ENCODE measurements at places on chromosomes 5 and 9.

GRCh38 chr5:67193439-67193807, 3.2 kb downstream of the CD180 start:
- no peak for DNase-seq

- no peak for DNase-seq
Measured at GRCh38 chr5:16888694-16889124, 47.4 kb downstream of the MYO10 start.

DNA sequence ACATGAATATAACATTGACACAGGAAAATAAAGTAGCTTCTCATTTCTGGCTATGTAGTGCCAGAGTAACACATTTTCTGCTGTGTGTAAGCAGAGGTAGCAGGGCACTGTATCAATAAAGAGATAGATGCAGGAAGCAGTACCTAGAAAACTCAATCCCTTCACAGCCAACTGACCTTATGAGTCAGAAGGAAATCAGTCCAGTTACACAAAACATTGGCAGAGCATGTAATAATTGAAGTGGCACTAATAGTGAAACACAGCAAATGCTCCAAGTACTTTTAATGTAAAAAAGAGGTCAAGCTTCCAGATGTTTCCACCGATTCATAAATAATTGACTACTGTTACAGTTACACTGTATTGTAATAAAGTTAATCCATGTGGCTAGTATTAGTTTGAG, 706.6 kb downstream of the EFNA5 start:
- DNase-seq, result no peak

GRCh38 chr9:6428940-6429889, 16.2 kb downstream of the UHRF2 start:
- no peak for DNase-seq

GRCh38 chr9:87873607-87874303, 8.9 kb upstream of the SPATA31E1 start:
- DNase-seq, result no peak

GRCh38 chr5:176620333-176620981, 9.9 kb downstream of the SNCB start:
- DNase-seq, result no peak

DNA sequence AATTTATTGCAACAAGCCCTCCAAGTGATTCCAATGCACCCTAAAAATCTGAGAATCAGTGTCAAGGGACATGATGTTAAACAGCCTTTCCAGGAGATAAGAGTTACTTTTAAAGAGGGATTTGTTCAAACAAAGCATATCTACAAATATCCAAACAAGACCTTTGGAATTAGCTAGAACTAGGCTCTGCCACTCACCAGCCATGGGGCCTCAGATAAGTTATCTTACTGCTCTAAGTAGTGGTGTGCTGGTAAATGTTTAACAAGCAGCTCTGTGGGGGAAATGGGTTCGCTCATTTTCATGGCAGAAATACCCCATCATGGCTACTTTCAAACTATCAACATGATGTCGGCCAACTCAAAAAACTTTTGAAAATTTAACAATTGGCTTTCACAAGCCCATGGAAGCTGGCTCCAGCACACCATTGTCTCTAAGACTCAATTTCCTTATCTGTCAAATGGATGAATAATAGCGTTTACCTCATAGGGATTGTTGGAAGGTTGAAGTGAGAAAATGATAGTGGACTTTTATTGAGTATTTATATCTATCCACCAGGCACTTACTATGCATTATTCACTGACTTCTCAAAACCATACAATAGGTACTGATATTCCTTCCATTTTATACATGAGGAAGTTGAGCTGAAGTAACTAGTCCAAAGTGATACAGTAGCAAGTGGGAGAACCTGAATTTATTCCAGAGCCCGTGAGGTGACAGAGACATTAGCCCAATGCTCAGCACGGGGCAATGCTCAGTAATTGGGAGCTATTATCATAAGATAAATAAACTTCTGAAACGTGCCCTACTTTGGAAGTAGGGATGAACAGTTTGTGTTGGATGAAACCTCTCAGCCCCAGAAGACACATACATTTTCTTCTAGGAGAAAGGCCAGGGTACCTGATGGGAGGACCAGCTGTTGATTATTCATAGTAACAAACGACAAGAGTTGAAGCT, 43.2 kb downstream of the SH3RF2 start:
- no peak for DNase-seq

DNA sequence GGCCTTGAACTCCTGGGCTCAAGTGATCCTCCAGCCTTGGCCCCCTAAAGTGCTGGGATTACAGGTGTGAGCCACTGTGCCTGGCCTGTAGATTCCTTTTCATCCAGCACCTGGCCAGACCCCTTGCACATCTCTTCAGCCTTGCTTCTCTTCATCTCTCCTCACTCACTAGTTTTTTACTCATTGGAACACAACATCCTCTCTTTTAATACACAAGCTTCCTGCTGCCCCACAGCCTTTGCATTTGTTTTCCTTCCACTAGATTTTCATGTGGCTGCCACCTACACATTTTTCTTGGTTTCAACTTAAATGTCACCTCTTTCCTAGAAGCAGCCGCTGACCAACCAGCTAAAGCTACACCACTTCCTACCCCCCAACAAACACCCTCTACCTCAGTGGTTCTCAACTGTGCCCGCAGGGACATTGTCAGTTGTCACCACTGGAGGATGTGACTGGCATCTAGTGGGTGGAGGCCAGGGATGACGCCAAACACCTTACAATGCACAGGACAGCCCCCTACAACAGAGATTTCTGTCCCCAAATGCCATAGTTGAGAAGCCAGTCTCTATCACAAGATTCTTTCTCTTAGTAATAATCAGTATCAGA, 33.7 kb downstream of the HAVCR1 start:
- no peak for DNase-seq

DNA sequence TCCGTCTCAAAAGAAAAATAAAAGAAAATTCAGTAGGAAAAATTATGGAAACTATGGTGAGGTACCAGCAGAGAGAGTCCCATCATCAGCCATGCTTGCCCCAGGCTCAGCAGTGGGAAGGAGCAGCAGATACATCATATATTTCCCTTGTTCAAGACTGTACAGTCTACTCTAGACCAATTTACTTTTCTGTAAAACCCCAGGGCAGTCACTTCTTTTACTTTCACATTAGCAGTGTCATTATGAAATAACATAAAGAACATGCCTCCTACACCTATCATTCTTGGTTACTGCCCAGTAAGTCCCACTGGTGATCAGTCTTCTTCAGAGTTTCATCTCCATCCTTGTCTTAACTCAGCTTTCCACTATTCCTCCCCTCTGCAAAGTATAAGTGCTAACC, 1145.0 kb downstream of the MAT2B start:
- no peak for DNase-seq

GRCh38 chr9:123337971-123338370, 18.0 kb upstream of the CRB2 start:
- no peak for DNase-seq

DNA sequence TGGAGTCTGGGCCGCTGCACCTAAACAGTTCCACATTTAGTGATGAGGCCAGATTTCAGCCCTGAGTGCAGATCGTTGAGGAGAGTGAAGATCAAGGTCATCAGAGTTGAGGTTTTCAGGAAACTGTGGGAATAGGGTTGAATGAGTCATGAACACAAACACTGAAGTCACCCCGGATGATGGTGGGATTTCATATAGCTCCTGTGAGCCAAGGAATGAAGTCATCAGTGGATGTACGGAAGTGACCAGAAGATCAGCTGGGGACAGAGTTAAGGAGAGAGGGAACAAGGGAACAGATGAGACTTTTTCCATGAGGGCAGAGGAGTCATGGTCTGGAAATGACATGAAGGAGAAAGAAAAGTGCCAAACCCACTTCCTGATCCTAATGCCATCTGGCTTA, 36.5 kb downstream of the PALM2AKAP2 start:
- DNase-seq, result peak; percentile 69

DNA sequence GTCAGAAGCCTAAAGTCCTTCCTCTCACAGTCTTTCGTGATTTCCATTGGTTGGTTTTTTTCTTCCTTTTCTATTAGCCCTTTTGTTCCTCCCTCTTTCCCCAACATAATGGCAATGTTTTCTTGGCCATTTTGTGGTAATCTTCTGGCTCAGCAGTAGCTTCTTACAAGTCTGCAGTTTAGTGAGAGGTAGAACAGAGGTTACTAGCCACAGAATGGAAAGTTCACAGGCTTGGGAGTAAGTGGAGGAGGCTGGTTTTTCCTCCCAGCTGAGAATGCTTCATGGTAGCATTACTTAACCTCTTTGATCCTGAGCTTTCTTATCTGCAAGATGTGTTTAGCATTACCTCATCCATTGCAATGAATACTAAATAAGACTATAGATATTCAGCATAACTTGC, 346.9 kb downstream of the NFIB start:
- DNase-seq, result no peak

DNA sequence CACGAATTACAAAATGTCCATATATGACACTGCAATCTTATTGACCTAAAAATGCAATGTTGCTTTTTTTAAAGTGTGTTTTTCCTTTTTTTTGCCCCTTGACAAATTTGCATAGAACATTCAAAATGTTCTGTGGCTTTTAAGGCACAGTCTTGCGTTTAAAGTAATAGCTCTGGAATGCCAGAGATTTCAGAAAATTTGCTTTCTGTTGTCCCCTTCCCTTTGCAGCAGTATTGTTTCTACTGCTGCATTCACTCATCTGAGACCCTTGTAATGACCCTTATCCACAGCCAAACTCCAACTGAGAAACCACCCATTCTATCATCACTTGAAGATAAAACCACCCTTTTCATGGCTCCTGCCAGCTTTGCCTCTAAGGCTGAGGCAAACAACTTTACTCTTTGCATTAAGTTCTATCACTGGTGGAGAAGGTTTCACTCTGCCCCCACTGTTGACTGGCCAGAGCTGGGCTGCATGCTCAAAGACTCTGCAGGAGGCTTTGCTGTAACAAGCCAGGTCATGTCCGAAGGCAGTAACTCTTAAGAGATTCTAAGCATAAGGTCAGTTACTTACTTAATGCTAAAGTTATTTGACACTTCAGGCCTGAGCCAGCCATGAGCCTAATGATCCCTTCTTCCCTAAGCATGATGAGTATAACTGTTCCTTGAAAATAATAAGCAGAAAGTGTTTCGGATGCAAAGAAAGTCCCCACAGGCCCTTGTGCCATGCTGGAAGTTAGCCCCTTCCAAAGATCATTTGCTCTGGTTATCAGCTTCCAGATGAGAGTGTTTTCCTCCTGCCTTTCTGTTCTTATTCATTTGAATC, 101.9 kb downstream of the CD180 start:
- no peak for DNase-seq

DNA sequence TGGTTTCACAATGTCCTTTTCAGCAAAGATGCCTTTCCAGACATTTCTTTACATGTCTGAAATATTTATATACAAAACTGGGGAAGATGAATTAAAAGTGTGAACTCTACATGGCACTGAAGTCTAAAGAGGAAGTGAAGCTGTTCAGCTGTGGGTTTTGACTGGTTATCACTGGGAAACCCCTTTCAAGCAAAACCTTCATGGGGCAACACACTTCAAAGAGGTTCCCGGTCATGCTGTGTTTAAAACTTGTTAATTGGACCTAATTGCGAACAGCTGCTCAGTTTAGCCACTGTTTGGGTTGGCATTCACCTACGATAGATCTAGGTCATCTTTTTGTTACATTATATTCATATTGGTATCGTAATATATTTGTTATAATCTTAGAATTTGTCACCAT, 20.0 kb upstream of the GDNF start:
- DNase-seq, result no peak

DNA sequence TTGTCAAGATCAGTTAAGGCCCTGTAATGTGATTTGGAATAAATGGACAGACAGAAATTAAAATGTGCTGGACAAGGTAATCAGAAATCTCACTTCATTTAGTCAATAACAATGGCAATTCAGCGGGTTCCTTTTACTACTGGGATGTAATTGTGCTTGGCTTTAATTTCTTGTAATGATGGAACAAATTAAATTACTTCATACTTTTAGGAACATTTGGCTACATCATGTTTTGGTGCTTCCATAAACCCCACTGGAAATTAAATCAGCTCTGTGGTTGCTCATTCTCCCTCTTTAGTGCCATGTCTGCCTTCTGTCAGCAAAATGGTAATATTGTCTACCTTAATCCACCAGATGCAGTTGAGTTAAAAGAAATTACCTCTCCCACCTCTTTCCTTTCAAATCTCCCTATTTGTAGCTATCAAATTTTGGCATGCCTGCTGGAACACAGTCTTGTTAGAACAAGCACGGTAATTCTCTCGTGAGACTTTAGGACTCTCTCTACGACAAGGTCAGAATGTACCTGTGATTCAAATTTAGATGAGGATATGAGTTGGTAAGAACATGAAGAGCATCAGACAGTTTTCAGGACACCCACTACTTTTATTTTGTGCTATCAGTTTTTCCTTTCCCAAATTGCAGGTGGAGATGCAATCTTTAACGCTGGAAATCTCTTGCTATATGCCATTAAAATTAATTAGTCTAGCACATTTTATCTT, 476.3 kb downstream of the RAB3C start:
- no peak for DNase-seq

- DNase-seq, result no peak
Measured at GRCh38 chr5:2383698-2384065, 367.8 kb downstream of the IRX2 start.

DNA sequence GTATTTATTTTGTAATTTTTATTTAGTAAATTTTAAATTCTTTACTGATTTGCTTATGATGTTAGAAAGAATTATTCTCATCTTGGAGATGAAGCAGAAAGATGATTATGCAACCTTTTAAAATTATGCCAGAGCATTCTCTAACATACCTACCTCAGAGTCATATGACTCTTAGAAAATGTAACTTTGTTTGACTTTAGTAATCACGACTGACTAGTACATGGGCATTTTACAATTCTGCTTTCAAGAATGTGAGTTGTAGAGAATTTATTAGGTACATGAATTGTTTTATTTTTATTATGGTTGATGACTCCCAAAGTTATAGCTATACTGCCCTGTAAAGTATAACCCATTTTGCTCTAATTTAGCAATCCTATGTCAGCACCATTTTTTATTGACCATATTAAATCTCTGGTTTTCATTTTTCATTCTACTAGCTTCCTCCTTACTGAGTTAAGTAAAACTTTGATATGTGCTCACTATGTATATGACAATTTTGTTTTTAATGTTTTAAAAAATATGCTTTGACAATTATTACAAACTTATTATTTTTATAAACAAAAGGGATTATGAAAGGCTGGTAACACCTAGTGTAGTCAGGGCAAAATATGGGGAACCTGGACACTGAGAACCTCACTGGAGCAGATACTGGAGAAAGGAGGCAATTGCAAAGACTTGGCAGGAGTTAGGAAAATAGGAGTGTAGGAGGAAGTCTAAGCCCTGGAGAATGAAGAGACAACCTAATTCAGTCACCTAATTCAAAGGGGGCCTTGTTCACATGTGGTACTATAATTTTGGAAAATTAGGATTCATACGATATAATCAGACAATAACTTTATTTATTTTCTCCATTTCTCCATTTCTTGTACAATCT, 249.7 kb upstream of the DAB2 start:
- DNase-seq, result no peak

GRCh38 chr5:57626703-57627102, 144.1 kb upstream of the ACTBL2 start:
- no peak for DNase-seq

Data from hindlimb muscle (tissue), 1 donor.